ENCODE measurements at places on chromosomes 1 and 21.

DNA sequence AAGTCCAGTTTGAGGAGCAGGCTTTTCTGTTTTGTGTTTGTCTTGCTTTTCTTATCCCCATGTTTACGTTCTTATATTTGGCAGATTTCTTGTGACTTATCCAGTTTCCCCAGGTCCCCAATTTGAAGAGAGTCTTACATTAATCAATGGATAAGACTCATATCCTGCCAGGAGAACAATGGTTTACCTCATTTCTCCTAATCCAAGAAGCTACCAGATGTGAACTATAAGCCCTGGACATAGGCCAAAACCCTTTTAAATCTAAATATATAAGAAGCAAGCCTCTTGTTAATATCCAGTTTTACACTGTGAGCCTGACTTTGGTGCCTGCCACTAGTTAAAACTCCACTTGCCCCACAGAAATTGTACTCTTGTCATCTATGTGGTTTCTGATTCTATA is 15.1 kb upstream of the COP1 start:
- DNase-seq, result no peak

DNA sequence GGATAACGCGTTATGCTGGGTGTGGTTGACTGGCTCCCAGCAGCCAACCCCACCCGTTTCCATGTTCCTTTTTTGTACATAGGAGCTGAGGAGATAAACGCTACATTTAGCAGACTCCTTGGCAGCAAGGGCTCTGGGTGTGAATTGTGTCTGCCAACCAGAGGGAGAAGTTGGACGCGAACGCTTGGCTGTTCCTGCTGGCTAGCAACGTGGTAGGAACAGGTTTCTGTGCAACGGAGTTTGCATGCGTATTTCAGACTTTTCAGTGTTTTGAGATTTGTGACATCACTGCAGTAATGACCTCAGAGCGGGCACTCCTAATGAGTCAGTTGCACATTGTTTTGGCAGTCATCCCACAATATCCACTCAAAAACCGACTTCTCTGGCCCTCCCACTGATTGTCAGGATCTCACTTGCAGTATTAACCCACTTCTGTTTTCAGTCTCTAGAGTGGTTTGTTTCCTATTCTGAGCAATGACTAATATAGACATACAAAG is 98.7 kb upstream of the RGS1 start:
- no peak for DNase-seq

DNA sequence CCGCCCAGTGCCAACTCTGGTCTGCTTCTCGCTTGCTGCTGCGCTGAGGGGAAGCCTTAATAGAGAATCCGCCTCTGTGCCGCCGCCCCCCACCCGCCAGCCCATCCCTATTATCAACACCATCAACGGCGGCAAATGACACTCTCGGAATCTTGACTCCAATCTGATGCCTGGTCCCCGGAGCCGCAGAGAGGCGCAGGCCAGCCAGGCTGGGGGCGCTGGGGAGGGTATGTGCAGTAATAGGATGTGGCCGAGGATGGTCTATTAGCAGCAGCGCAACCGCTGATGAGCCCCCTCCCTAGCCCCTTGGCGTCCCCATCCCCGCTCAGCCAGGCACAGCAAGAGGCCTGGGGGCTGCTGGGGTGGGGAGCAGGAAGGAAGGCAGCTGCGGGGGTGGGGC is 15.1 kb upstream of the DMBX1 start:
- DNase-seq, result no peak

DNA sequence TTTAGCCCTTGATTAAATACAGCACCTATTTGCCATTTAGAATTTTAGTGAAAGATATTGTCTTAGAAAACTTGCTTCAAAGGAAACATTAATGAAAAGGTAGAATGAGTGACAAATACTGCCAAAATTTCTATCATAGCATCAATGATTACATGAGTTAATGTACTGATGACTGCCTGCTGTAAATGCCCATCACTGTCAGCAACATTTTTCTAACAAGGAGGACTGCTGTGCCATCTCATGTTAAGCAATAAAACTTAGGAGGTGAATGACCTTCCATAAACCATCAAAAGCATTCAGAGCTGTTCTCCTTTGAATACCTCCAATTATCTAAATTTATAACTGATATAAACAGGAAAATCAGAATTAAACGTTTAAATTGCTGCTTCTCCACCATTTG is 54.3 kb downstream of the GRIK1 start:
- DNase-seq, result no peak

GRCh38 chr1:64110924-64111777 is 92.3 kb upstream of the UBE2U start:
- no peak for DNase-seq

Measured in iPS DF 6.9 (cell line).